Peyer's patch (tissue), 4 donors: ENCODE measurements at places on chromosomes 12 and 14.
A peak's percentile ranks its signal among the peaks of the same experiment; 100 is the strongest.

DNA sequence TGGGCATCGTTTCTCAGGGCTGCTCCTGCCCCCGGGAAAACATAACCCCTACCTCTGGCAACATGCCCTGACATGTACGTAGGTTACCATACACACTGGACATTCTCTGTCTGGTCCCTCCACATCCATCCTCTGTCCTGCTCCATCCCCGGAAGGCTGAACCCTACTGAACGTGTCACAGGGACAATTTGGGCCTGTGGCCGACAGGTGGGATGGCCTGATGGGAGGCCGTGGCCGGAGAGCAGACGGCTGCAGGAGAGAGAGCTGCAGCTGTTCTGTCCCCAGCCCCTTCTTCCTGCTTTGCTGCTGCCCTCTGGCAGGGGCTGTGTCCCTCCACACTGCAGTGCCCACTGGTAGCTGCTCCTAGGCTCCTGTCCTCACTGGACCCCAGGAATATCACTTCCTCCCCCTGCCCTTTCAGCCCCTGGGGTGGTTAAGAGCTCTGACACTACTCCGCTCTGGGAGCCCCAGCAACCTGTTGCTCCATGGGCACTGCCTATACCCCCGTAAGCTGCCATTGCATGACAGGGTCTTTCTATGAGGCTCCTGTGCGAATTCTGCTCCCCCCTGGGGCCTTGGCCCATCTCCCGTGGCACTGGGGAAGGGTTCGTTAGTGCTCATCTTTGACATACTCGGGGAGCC, 125.6 kb downstream of the RBM19 start:
- DNase-seq: no peak

- DNase-seq: no peak
These were observed 22.0 kb downstream of the LRTM2 start for GRCh38 chr12:1842183-1842904.

GRCh38 chr12:71032933-71033332, 112.4 kb upstream of the PTPRR start:
- DNase-seq: no peak

DNA sequence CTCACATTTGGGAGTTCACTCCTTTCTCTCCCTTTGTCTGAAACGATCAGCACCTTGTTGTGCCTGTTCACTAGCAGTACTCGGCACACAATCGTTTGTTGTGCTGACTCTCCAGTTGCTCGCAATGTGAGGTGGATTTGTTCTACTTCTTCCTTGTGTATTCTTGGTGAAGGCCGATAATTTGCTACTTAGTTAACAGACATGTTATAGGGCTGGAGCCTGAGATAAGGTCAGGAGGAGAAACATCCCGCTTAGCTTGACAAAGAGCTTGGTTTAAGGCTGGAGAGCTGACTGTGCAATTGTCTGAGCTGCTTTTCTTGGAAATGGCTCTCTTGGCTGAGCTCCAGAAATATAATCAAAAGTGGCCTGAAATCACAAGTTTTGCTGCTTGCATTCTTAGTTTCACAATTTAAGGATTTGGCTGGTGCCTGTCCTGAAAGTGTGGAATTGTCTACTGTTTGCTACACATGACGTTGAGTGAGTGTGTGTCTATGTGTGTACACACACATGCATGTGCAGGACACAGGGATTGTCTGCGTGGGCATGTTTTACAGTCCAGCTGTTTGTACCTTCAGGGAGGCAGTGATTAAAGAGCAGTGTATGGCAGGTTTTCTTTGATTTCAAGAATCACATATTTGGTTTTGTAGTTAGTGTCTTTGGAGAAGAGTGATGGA, 77.7 kb downstream of the ARF6 start:
- DNase-seq: no peak

DNA sequence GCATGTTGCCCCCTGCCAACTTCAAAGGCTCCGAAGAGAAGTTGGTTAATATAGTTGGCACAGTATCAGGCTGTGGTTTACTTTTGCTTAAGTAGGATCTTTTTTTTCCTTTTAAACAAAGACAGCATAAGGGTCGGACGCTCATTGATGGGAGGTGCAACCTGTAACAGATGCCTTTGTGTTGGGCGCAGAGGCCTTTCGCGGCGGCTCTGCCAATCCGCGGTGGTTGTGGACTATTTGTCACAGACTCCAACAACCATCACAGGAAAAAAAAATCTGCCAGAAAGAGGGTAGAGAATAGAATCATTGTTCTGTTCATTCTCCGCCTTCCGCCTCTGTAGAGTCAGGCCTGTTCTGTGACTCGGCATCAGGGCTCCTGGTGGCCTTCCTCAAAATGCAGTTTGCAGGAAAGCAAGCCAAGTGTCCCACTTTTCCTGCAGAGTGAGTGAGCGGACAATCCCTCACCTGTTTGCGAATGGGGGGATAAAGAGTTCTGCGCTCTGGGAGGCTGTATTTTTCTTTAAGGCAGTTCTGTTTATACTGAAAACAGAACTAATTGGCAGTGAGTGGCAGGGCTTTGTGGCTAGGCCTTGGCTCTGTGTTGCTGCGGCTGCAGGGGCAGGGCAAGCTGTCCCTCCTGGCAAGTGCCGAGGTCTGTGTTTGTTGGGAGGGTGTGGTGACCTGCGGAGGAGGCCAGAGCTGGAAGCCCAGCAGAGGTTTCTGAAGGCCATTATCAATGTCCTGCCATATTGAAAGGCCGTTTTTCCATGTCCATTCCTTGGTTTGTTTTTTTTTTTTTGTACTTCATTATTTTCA, 83.0 kb upstream of the PIWIL1 start:
- no peak for DNase-seq

DNA sequence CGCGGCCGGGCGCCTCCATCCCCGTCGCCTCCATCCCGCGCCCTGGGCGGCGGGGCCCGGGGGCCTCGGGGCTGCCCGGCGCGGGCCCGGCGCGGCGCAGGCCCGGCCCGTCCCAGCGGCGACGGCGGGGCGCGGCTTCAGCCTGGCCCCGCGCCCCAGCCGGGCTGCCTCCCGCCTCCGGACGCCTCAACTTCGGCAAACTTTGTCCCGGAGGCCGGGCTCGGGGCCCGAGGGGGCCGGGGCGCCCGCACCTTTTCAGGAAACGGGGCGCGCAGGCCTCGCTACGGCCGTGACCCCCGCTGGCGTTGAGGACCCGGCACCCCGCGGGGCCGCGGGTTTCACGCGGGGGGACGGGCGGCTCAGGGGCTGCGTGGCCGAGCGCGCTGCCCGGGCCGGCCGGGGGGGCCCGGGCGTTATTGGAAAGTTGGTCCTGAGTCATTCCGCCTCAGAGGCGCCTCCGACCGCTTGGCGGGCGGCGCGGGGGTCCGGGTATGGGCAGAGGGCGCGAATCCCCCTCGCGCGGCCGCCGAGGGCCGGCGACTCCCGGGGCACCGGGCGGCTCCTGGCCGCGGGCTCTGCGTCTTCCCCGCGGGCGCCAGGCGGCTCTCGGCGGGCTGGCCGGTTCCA, 575 bp downstream of the TRAF3 start:
- DNase-seq: peak; percentile 63
